ENCODE measurements at places on chromosomes 16 and 17. TPM values are rescaled to one million over a fixed set of nuclear protein-coding genes. Genes with fewer than 3 reads are reported as not detected.

TBC1D3H gene
- not detected for total RNA-seq

ANKRD40CL gene
- not detected for total RNA-seq

DNA sequence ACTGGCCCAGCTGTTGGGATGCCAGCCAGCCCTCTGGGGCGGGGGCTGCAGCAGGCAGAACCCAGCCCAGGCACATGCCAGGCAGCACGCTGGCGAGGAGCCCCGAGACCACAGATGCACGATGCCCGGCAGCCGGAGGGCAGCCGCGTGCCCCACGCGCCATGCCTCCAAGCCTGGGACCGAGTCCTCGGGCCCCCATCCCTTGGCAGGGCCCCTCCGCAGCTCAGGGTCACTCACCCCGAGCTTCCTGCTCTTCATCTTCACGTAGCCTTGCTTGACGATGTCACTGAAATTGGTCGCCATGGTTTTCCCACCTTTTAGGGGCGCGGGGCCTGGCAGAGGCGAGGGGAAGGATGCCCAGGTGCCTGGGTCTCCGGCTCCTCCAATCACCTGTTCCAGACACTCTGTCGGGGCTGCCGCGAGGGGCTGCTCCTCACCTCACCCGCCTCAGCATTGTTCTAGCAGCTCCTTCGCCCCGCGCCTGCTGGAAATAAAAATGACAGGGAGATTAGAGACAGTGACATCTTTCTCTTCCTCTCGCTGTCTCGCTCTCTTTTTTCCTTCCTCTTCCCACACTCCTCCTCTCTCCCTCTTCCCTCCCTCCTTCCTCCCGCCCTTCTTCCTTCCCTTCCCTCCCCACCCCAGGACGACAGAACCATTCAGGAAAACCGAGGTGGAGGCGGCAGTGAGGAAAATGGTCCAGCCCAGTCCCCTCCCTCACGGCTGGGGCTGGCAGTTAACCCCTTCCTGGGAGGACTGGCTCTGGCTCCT is 6.9 kb downstream of the DOK4 start:
- peaks cover 4% of the 10 kb centered on the region for H3K36me3 ChIP-seq
- no peaks in the 10 kb centered on the region for H3K27me3 ChIP-seq

GRCh38 chr16:83606486-83607030 is 201.2 kb upstream of the HSBP1 start:
- peaks cover 52% of the 10 kb centered on the region for H3K27me3 ChIP-seq
- H3K4me1 ChIP-seq = no peaks in the 10 kb centered on the region
- H3K36me3 ChIP-seq = no peaks in the 10 kb centered on the region
- H3K4me3 ChIP-seq = no peak overlapping the region

GRCh38 chr17:76131051-76131691 is 9.9 kb downstream of the FOXJ1 start:
- H3K27me3 ChIP-seq = no peaks in the 10 kb centered on the region
- H3K27ac ChIP-seq = no peak overlapping the region
- peaks cover 11% of the 10 kb centered on the region for H3K4me1 ChIP-seq
- no peaks in the 10 kb centered on the region for H3K36me3 ChIP-seq
- DNase-seq = no peak
- H3K4me3 ChIP-seq = no peak overlapping the region

- no peaks in the 10 kb centered on the region for H3K27me3 ChIP-seq
- no peak overlapping the region for H3K27ac ChIP-seq
- H3K4me1 ChIP-seq = no peaks in the 10 kb centered on the region
- no peak overlapping the region for H3K4me3 ChIP-seq
Measured at GRCh38 chr17:11852912-11853311, 144.4 kb downstream of the ZNF18 start.

DNA sequence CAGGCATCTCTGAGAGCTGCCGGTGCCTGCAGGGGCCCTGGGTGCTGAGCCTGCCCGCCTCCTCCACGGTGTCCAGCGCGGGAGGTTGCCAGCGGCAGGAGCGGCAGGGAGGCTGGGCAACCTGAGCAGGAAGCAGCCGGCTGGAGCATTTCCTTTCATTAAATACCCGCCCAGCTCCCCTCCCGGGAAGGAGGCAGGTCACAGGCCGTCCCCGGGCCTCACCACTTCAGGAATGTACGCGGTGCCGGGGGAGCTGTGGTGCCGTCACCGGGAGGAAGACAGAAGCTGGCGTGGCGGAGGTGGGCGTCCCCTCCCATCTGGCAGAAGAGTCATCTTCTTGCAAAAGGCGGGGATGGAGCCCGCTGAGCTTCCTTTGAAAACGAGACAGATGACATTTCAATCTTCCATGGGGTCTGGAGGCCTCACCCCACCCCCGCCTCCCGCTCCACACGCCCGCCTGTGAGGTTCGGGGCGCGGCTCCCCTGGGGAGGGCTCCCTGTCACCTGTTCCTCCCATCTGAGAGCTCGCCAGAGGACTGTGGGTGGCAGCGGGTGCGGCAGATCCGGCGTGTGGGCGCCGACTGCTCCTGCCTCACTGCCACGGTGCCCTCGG is 16.0 kb downstream of the SOX8 start:
- peaks cover 14% of the 10 kb centered on the region for H3K4me1 ChIP-seq
- peak overlapping the region; percentile 29 for H3K4me3 ChIP-seq
- DNase-seq = peak; percentile 60
- no peak overlapping the region for H3K27ac ChIP-seq
- no peaks in the 10 kb centered on the region for H3K27me3 ChIP-seq

DNA sequence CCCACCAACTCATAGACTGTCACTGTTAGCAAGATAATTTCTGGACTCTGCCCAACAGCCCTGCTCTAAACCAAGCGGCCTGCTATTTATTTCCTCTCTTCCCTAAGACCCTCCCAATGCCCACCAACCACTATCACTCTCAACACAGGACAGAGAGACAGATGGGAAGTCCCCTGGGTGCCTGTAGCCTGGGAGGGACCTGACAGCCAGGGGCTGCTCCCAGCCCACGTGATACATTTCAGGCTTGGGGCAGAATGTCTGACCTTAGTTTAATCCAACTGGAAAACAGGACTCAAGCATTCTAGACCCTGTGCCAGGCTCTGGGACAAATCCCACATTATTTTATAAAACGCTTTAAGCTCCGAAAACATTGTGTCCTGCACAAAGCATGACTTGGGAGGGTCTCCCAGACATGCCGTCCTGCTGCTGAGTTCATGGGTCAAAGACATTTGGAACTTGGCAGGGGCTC is 23.6 kb downstream of the XYLT1 start:
- no peak overlapping the region for H3K4me3 ChIP-seq
- no peaks in the 10 kb centered on the region for H3K27me3 ChIP-seq
- no peaks in the 10 kb centered on the region for H3K36me3 ChIP-seq
- no peaks in the 10 kb centered on the region for H3K4me1 ChIP-seq
- no peak overlapping the region for H3K27ac ChIP-seq

GRCh38 chr16:88983771-88984687 is 7.0 kb upstream of the CBFA2T3 start:
- peaks cover 4% of the 10 kb centered on the region for H3K27me3 ChIP-seq
- no peak overlapping the region for H3K4me3 ChIP-seq
- no peaks in the 10 kb centered on the region for H3K36me3 ChIP-seq

GRCh38 chr17:76386966-76387765 is 2.8 kb downstream of the SPHK1 start:
- peaks cover 10% of the 10 kb centered on the region for H3K36me3 ChIP-seq
- H3K4me3 ChIP-seq = no peak overlapping the region
- H3K4me1 ChIP-seq = peaks cover 24% of the 10 kb centered on the region
- H3K27me3 ChIP-seq = peaks cover 19% of the 10 kb centered on the region
- H3K27ac ChIP-seq = no peak overlapping the region

GRCh38 chr17:72365857-72366414 is 245.1 kb downstream of the SOX9 start:
- H3K27ac ChIP-seq = no peak overlapping the region
- no peak overlapping the region for H3K4me3 ChIP-seq
- H3K4me1 ChIP-seq = peaks cover 7% of the 10 kb centered on the region

DNA sequence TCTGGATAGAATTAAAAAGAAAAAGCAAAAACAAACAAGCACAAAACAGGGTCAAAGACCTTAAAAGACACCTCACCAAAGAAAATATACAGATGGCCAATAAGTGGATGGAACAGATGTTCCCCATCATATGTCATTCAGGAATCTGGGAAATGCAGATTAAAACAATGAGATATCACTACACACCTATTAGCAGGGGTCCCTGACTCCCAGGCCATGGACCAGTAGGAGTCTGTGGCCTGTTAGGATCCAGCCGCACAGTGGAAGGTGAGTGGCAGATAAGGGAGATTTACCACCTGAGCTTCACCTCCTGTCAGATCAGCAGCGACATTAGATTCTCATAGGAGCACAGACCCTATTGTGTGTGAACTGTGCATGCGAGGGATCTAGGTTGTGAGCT is 167.9 kb downstream of the HS3ST4 start:
- H3K4me3 ChIP-seq = no peak overlapping the region
- H3K4me1 ChIP-seq = peaks cover 6% of the 10 kb centered on the region
- H3K27ac ChIP-seq = no peak overlapping the region

GRCh38 chr16:8788578-8789172 is 8.8 kb downstream of the TMEM186 start:
- H3K4me3 ChIP-seq = no peak overlapping the region
- H3K27me3 ChIP-seq = no peaks in the 10 kb centered on the region
- no peaks in the 10 kb centered on the region for H3K4me1 ChIP-seq
- no peak overlapping the region for H3K27ac ChIP-seq
- H3K36me3 ChIP-seq = no peaks in the 10 kb centered on the region

DNA sequence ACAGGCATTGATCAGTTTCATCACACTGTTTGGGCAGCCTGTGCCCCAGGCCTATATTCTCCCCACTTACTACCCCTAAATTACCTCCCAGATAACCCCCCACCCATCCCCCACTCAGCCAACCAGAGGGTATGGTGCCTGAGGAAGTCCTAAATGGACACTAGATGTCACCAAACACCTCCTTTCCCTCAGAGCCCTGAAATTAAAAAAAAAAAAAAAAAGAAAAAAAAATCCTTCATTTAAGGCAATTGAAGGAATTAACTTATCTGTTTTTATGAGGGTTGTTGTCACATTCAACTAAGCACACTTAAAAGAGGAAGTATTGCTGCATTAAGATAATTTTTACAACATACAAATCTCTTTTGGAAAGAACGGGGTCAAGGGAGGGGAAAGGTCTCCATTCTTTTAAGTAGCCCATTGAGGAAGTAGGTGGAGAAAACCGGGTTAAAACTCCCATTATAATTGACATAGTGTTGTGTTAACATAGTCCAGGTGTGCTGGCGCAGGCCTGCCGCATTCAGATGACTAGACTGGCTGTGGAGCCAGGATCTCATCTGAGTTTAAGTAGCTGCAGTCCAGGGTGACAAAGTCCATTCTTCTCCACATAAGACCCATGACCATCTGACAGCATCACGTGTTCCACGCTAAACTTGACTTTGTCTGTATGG is 46.3 kb downstream of the SNX11 start:
- no peaks in the 10 kb centered on the region for H3K36me3 ChIP-seq
- peaks cover 36% of the 10 kb centered on the region for H3K4me1 ChIP-seq
- H3K27me3 ChIP-seq = no peaks in the 10 kb centered on the region

DNA sequence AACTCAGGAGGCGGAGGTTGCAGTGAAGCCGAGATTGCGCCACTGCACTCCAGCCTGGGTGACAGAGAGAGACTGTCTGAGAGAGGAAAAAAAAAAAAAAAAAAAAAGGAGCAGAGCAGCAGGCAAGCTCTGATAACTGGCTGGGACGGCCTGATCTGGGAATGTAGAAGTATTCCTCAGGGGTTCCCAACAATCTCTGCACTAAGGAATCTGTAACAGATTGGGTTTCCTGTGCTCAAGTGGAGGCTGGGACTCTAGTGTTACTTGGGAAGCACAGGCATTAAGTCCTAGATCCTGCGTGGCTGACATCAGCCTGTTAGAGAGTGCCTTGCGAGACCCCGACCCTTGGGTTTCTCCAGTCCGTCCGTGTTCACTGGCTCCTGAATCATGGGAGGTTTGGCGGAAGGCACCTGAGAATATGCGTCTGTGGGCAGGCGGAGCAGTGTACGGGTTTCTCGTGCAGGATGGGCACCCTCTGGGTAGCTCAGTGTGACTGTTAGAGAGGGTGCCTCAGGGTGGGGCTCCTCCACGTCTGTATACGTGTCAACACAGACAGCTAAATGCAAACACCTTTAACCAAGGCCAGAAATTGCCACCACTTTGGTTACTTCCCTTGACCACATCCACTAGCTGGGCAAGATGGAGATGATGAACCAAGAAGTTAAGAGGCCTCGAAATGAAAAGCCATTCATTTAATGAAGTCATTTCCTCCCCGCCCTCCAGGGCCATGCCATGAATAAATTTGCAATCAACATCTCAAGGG is 174.9 kb upstream of the RPL38 start:
- no peak for DNase-seq
- no peaks in the 10 kb centered on the region for H3K36me3 ChIP-seq
- no peak overlapping the region for H3K4me3 ChIP-seq
- H3K27ac ChIP-seq = no peak overlapping the region

- H3K27ac ChIP-seq = no peak within 1 kb of the TSS
- no peak within 1 kb of the TSS for H3K4me3 ChIP-seq
- no peaks in the 10 kb centered on the region for H3K36me3 ChIP-seq
Measured at GRCh38 chr17:4641297-4642195, at the start of gene ALOX15. TSS of gene ALOX15 (minus strand) at chr17:4641678. CDS start at chr17:4641651, 27 bp downstream.

DNA sequence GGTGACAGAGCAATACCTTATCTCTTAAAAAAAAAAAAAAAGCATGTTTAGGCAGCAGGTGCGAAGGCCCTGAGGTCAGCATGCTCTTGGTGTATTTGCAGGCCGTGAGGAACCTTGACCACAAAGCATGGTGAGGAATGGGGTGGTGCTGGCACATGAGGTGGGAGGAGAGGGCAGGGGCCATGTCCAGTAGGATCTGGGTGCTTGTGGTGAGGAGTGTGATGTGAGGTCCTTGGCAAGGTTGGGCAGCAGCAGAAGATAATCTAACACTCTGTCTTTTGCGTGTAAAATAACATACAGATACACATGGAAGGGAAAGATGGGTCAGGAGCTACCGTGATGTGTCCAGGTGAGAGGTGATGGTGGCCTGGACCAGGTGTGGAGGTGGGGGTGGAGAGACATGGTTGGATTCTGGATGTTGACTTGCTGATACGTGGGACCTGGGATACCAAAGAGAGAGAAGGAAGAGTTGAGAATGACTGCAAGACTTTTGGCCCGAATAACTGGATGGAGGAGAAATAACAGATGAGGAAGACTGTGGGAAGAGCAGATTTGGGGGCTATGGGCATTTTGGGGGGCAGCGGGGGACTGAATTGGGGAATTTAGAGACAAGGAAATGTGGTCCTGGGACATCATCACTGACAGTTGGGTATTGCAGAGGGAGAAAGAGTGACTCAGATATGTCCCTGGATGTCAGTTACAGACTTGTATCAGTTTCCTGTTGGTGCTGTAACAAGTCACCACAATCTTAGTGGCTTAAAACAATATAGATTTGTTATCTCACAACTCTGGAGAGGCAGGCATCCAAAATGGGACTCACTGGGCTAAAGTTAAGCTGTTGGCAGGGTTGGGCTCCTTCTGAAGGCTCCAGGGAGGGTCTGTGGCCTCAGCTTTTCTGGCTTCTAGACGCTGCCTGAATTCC is 274.9 kb downstream of the HAPSTR1 start:
- H3K4me3 ChIP-seq = no peak overlapping the region
- H3K27ac ChIP-seq = no peak overlapping the region
- no peaks in the 10 kb centered on the region for H3K27me3 ChIP-seq
- no peak for DNase-seq
